Articular chondrocyte of knee joint (primary cell): ENCODE measurements at places on chromosomes 5 and 9. TPM values are rescaled to one million over a fixed set of nuclear protein-coding genes. Genes with fewer than 3 reads are reported as not detected.

Gene DPYSL3
- total RNA-seq: 111 and 122 TPM in 2 replicates

Gene ARHGEF28
- 60.6 and 66.7 TPM in 2 replicates for total RNA-seq

Gene CCNJL
- total RNA-seq: 0.13 and 0.43 TPM in 2 replicates

Gene TRIM7
- 0.97 and 3.3 TPM in 2 replicates for total RNA-seq

Gene RAB3C
- not detected in 2 replicates for total RNA-seq

Gene FRMD3
- 0.11 and 0.13 TPM in 2 replicates for total RNA-seq

Gene SCGB3A2
- total RNA-seq: not detected in 2 replicates
